Activated naive CD4-positive, alpha-beta T cell treated with anti-CD3 and anti-CD28 coated beads, Interleukin-2, amount 50 U/mL, for 72 hours (primary cell): ENCODE measurements at places on chromosomes 13 and 19.

GRCh38 chr13:21124852-21125251 lies 51.5 kb downstream of the SKA3 start:
- no peak for DNase-seq

GRCh38 chr19:13281567-13282291 lies 131.5 kb downstream of the IER2 start:
- DNase-seq, result no peak

DNA sequence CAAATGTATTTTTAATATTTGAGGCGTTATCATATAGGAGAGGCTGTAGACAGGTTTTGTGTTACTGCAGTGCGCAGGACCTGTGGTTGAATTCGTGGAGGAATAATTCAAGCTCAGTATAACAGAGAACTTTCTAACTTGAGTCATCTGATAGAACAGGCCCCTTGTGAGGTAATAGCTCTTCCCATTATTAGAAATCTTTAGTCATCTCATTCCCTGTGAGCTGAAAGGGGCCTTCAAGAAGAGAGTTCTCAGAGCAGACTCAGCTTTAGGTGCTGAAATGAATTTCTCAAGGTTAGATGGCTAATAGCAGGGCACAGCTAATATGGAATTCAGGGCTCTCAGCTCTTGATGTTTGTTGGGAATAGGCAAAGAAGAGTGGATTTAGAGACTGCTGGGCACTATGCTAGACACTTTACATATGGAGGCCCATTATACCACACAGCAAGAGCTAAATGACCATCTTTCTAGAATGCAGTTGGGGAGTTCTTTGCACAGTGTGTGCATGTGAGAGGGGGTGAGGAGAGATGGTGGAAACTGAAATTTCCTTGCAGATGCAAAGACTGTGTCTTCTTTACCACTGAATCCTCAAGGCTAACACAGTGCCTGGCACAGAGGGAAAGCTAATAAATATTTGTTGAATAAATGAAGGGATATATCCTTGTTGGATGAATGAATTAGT lies 89.5 kb downstream of the DGKH start:
- no peak for DNase-seq

GRCh38 chr13:34942732-34943435 lies 814 bp downstream of the NBEA start:
- DNase-seq, result no peak

GRCh38 chr19:34818270-34818669 lies 45.3 kb upstream of the ZNF599 start:
- no peak for DNase-seq

- peak; percentile 63 for DNase-seq
Measured at GRCh38 chr13:42355092-42355485, 83.1 kb downstream of the AKAP11 start.

DNA sequence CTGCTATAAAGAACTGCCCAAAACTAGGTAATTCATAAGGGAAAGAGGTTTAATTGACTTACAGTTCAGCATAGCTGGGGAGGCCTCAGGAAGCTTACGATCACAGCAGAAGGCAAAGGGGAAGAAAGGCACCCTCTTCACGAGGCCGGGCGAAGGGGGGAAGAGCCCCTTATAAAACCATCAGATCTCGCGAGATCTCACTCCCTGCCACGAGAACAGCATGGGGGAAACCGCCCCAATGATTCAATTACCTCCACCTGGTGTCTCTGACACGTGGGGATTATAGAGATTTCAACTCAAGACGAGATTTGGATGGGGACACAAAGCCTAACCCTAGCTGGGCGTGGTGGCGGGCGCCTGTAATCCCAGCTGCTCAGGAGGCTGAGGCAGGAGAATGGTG lies 42.8 kb downstream of the SLC6A16 start:
- DNase-seq, result no peak

DNA sequence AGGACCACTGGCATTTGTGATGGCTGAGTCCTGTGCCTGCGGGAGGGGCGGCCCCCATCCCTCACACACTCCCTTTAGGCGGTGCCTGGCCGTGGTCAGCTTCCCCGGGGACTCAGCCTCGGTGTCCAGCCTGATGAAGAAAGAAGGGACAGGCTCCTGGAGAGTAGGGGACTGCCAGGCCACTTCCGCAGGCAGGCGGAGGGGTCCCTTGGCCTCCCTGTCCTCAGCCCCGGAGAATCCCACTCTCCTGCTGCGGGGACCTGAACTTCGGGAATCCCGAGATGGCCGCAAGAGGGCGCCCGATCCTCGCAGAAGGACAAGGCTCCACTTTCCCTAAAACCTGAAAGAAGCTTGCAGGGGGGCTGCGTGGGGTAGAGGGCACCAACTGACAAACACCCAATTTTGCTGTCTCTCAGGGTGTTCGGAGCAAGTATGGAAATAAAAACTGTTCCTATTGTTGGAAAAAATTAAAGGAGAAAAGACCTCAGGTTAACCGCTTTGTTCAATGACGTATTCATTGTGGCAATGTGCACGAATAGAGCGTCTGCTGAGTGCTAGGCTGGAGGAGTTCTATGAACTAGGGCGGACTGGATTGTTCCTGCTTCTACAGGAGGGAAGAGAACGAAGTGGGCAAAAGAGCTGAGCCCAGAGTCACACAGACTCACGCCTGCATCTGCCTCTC lies 297.3 kb downstream of the ZNF536 start:
- no peak for DNase-seq

GRCh38 chr13:45303026-45303425 lies 38.0 kb downstream of the TPT1 start:
- no peak for DNase-seq

DNA sequence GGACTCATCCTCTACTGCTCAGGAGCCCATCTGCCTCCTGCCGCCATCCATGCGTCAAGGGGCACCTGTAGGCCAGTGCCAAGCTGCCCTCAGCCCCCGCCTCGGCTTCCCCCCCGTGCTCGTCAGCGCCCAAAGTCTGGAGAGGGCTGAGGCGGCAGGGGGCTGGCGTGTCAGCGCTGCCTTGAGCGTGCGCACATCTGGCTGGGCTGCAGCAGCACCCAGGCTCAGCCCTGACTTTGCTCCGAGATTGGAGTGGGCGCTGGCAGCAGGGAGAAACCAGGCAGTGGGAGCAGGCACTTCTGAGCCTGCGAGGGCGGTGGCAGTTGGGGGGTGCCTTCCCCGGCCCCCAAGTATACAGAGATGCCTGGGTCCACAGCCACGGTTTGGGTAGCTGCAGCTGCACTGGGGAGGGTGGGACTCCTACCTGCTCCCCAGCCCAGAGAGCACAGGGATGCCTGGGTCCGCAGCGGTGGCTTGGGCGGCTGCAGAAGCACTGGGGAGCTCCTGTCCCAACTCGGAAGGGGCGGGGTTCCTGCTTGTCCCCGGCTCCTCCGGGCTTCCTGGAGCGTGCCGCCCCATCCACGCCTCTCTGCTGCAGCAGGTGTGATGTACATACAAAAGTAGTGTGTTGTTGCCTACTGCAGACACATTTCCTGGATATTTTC lies 44.8 kb upstream of the LPAR6 start:
- DNase-seq, result no peak

- no peak for DNase-seq
Measured at GRCh38 chr13:61695147-61695546, 279.5 kb upstream of the PCDH20 start.

DNA sequence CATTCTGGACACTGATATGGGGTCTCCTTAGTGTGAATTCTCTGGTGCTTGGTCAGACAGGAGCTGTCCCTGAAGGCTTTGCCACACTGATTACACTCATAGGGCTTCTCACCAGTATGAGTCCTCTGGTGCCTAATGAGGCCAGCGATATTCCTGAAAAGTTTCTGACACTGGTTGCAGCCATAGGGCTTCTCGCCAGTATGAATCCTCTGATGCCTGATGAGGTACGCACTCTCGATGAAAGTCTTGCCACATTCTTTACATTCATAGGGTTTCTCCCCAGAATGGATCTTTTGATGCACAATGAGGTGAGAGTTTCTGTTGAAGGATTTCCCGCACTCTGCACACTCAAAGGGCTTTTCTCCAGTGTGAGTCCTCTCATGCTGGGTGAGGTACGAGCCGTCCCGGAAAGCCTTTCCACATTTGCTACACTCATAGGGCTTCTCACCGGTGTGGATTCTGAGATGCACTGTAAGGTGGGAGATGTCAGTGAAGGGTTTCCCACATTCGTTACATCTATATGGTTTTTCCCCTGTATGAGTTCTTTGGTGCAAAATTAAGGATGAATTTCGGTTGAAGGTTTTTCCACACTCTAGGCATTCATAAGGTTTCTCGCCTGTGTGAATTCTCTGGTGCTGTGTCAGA lies 22.4 kb downstream of the ZNF329 start:
- no peak for DNase-seq

DNA sequence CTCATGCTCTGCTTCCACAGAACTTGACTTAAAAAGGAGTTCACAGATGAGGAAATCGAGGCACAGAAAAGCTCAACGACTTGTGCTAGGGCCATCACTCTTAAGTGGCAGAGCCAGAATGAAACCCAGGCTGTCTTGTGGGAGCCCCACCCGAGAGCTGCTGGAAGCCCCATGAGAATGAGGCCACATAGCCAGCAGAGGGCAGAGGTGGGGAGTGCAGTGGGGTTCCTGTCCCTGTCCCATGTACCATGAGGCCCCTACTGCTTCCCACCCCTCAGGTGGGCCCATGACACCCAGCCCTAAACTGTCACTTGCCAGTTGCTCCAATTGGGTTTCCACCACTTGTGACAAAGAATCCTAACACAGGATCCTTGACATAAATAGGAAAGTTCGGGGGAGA lies 175.9 kb downstream of the IRS2 start:
- DNase-seq, result peak; percentile 5

- DNase-seq, result peak; percentile 73
Measured at GRCh38 chr19:662207-662961, 630 bp downstream of the RNF126 start.

DNA sequence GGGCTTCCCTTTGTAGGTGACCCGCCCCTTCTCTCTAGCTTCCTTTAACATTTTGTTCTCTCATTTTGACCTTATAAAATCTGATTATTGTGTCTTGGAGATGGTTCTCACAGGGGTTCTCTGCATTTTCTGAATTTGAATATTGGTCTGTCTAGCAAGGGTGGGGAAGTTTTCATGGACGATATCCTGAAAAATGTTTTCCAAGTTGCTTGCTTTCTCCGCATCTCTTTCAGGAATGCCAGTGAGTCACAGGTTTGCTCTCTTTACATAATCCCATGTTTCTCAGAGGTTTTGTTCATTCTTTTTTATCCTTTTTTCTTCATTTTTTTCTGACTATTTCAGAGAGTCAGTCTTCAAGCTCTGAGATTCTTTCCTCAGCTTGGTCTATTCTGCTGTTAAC lies 53.6 kb downstream of the POSTN start:
- DNase-seq, result no peak

- no peak for DNase-seq
Measured at GRCh38 chr19:1522838-1523237, 1.0 kb upstream of the PLK5 start.

DNA sequence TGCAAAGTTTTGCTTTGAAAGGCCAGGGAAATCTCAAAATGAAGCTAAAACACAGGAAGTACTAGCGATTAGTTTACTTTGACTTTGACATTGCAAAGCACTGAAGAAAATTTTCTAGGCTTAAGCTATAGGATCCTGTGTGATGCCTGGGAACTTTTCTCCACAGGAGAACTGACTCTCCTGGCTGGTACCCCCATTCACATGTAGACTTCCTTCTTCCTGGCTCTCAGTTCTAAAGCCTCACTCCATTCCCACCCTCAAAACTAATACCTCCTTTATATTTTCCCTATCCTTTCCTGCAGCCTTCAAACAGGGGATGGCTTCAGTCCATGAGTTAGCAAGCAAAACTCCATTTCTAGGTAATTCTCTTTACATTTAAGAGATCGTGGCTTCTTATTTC lies 189.5 kb downstream of the SLITRK1 start:
- no peak for DNase-seq

GRCh38 chr19:38722947-38723605 lies 21.2 kb downstream of the CAPN12 start:
- DNase-seq, result no peak

GRCh38 chr19:46950526-46951170 lies 69.0 kb upstream of the NPAS1 start:
- no peak for DNase-seq

GRCh38 chr19:53466726-53467484 lies 628 bp upstream of the ZNF813 start:
- DNase-seq, result no peak
